Sigmoid colon (tissue), 7 donors: ENCODE measurements at places on chromosomes 6 and 20.

- DNase-seq, result no peak
Measured at GRCh38 chr20:31542201-31542842, 28.1 kb downstream of the HM13 start.

GRCh38 chr6:165486183-165487137 is 176.6 kb downstream of the PDE10A start:
- DNase-seq, result no peak

DNA sequence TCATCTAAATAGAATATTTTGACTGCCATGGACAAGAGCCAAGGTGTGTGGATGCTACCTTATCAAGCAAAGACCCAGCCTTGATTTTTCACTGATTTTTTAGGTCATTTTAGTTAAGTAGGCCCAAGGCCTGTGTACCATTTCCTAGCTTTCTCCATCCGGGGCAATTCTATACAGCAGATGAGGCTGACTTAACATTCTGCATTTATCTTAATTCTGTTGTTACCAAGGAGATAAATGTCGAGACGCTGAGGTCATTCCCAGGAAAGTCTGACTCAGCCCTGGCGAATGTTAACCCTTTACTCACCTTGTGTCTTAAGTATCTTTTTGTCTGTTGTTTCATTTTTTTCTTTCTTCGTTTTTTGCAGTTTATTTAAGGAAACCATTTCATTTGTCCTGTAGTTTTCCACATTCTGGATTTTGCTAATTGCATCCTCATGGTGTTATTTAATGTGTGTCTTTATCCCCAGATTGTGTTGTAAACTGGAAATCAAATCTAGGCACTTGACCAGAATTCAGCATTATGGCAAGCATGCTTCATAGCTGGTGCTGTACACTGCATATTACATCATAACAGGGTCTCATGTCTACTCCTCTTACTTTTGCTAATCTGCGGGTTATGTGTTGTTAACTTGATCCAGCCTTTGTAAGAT is 277.0 kb downstream of the CDKAL1 start:
- DNase-seq, result no peak

DNA sequence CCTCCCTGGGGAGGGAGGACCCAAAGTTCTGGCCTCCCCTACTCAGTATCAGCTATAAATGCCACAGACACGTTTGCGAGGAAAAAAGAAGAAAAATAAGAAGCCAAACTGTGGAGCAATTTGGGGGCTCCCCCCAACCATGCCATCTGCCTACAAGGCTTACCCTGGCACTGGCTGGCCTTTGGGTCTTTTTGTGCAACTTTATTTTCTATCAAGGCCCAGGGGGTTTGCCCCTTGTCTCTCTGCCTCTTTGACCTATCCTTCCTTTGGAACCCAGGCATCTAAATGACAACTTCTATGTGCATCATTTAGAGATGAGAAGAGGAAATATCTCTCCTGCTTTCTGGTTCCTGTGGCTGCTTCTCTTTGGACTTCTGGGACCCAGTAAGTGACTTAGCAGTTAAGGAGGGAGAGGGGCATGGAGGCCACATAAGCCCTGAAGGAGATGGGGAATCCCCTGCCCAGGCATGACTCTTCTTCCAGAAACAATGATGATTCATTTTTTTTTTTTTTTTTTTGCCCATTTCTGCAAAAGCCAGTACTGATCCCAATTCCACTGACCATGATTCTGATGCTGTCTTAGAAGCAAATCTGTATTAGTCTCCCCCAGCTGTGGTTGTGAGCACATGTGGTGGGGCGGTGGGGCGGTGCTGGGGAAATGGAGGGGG is at the start of gene MUC22:
MUC22 (plus strand) TSS at position 82 of the 668 bp plus-strand sequence; CDS start at position 315, 233 bp downstream.
- no peak for DNase-seq

DNA sequence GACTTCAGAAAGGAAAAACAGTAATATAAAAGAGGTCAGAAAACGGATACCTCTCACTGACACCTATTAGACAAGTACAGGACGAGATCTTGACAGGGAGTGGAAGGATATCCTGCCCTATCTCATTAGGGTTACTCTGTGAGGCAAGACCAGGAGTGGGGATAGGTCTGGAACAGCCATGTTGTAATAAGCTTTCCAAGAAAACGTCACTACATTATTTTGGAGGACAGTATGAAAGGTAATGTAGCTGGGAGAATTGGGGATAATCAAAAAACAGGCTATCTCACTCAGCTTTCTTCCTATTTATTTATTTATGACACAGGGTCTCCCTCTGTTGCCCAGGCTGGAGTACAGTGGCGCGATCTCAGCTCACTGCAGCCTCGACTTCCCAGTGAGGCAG is 25.3 kb downstream of the HMGN4 start:
- no peak for DNase-seq

DNA sequence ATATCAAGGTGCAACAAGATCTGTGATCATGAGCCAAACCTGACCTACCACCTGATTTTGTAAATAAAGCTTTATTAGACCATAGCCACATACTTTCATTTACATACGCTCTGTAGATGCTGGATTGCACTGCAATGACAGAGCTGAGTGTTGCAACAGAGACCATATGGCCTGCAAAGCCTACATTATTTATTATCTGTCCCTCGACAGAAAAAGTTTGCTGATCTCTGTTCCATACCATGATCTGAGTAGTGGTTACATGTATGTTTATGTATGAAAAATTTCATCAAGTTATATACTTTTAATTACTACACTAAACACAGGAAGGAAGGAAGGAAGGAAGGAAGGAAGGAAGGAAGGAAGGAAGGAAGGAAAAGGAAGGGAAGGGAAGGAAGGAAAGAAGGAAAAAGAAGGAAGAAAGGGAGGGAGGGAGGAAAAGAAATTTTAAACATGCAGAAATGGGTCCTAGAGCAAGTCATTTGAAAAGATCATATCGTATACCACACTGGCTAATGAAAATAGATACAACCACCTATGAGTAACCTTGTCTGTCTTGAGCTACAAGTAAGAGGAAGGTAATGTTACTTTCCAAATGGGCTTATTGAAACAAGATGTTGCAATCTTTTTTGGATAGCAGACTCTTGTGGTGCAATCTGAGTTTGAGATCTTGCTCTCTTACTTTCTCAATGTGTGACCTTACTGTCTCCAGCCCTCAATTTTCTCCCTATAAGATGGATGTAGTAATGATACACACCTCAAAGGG is 441.0 kb downstream of the KIF16B start:
- no peak for DNase-seq

DNA sequence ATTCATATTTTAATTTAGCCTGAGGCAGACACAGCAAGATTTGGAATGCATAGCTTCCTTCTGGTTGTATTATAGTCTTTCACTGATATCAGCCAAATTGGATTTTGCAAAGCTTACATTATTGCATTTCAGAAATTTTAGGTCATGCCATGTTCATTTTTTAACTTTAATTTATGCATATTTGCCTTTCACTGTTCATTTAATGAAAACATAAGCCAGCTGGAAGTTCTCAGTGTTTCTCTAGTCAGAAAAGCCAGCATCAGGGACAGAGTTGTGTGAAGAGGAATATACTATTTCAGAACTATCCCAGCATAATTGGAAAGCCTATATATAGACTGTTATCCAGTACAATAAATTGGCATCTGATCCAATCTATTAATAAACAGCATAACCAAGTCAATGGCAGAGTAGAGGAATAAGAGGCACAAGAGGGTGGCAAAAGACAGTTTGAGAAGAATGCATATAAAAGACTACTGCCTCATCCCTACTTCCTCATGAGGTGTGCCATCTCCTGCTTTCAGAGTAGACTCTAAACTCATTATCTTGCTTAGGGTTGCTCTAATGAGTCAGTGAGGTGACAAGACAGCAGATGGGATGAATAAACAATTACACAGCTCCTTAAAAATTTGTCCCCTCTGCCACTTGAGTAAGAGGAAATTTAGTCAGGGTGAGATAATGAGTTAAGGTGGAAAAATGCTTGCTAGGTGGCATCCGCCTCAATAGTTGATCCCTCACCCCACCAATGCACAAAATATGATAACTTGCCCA is 159.8 kb upstream of the HCRTR2 start:
- DNase-seq, result no peak

GRCh38 chr6:71404145-71404966 is 115.7 kb downstream of the OGFRL1 start:
- DNase-seq, result no peak
